ENCODE measurements at places on chromosomes 16 and 17. TPM values are rescaled to one million over a fixed set of nuclear protein-coding genes. Genes with fewer than 3 reads are reported as not detected.

- no peak for DNase-seq
Observed at GRCh38 chr17:35676441-35676840, 55.0 kb upstream of the RASL10B start.

The SP6 gene
- polyA plus RNA-seq = 0.22 TPM

DNA sequence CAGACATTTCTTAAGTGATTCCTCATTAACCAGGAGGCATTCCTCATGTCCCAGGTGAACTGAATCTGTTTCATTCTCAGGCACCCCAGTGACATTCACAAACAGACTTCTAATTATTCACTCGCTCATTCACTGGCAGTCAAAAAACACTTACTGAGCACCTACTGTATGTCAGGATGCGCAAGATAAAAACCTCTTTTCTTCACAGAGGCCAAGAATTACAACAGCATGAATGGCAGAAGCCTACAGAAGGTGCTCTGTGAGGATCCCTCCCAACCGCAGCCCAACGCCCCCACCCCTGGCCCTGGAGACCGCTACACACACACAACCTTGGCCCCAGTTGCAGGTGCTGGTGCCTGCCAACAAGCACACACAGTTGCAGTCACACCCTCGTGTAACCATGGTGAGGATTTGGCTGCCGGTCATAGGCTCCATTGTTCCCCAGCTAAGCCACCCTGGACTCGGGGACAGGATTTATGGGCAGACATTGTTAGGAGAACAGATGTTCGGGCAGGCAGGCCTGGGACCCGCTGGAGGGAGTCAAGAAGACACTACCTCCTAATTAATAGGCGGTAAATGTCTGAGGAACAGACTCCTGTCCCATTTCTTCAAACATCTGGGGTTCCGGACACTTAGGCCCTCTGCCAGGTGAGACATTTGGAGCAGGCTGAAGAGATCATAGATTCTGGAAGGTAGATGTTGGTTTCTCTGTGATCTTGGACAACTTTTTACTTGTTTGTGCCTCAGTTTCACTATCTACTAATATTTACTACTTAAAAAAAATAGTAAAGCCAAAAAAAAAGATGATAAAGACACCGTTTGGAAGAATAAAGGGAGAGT is 43.2 kb downstream of the CUEDC1 start:
- peak; percentile 92 for DNase-seq

The SPATA22 gene
- 0.37 TPM for polyA plus RNA-seq

The PPY gene
- polyA plus RNA-seq = not detected

DNA sequence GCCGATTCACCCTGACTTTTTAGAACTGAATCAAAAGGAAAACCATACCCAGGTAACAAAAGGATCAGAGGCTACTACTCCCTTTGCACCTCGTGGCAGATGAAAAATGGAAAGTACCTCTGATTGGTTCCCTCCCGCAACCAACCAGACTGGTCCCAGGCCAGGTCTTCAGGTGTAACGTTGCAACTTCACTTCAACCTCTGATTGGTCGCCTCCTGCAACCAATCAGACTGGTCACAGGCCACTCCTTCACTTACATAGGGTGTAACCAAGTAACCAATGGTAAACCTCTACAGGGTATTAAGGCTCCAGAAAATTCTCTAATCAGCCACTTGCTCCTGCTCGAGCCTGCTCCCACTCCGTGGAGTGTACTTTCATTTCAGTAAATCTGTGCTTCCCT is 89.4 kb downstream of the ADCY9 start:
- DNase-seq = no peak

The IL21R gene
- polyA plus RNA-seq = 0.07 TPM

The CMTM2 gene
- polyA plus RNA-seq = not detected

The ENKD1 gene
- 24.5 TPM for polyA plus RNA-seq

The TP53TG3 gene
- polyA plus RNA-seq = not detected

GRCh38 chr17:50663812-50664374 is 29.2 kb downstream of the ABCC3 start:
- DNase-seq = no peak

DNA sequence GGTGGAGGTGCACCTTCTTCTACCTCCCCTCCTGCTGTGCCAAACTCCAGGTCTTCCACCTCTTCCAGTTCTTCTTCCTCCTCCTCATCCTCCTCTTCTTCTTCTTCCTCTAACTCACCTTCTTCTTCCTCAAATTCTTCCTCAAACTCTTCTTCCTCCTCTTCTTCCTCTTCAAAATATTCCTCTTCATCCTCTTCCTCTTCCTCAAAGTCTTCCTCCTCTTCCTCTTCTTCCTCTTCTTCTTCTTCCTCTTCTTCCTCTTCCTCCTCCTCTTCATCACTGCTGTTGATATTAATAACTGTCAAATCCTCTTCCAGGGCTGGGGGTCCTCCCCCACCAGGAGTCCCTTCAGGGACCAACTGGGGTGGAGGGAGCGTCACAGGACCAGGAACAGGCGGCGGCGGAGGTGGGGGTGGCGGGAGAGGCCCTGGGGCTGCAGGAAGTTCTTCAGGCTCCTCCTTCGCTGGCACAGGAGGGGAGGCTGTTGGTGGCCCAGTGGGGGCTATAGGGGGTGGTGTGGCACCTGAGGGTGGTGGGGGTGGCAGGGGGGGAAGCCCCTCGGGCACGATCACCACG is 30.7 kb upstream of the ALOX15 start:
- DNase-seq = no peak

DNA sequence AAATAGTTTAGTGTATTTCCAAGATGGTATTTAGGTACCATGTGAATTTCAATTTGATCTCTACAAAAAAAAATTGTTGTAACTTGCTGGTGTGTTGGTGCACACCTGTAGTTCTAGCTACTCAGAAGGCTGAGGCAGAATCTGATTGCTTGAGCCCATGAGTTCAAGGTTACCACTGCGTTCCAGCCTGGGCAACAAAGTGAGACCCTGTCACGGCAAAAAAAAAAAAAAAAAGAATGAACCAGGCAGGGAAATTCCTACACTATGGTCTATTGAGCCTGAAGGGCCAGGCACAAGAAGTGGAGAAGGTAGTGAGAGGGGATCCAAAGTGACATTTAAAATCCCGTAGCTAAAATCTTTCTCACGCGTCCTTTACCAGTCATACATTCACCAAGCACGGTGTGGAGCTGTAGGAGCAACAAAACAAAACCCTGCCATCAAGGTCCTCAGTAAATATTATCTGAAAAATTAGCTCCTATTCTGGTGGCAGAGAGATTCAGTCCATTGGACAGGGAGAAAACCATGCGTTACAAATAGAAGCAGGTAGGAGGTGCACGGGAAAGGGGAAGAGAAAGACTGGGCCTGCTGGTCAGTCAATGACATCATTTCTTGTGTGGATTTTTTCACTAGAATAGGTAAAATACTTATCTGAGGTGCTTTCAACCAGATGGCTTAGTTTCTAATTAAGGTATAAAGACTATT is 27.3 kb downstream of the TXNDC11 start:
- no peak for DNase-seq

DNA sequence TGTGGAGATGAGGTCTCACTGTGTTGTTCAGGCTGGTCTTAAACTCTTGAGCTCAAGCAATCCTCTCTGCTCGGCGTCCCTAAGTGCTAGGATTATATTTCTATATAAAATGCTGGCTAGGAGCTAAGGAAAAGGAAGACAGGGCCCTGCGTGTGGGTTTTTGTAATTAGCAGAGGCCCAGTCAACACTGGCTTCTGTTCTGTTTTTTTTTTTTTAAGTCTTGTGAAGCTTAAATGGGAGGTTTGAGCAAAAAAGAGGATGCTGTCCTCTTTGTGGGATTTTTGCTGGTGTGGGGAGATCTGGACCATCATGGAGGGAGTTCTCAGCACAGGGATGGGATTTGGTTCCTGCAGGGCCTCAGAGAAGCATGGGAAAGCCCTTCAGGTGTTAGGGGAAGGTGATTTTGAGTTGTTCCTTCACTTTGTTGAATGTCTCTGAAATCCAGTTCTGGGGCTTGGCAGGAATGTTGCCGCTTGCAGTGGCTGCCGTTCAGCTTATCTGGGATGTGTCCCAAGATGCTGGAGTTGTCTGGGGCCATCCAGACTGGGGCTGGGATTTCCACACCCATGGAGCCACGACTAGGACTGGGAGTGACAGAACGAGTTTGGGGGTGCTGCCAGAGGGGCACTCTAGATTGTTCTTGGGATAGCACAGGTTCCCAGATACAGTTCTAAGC is 4.2 kb downstream of the PYCARD start:
- DNase-seq = no peak

DNA sequence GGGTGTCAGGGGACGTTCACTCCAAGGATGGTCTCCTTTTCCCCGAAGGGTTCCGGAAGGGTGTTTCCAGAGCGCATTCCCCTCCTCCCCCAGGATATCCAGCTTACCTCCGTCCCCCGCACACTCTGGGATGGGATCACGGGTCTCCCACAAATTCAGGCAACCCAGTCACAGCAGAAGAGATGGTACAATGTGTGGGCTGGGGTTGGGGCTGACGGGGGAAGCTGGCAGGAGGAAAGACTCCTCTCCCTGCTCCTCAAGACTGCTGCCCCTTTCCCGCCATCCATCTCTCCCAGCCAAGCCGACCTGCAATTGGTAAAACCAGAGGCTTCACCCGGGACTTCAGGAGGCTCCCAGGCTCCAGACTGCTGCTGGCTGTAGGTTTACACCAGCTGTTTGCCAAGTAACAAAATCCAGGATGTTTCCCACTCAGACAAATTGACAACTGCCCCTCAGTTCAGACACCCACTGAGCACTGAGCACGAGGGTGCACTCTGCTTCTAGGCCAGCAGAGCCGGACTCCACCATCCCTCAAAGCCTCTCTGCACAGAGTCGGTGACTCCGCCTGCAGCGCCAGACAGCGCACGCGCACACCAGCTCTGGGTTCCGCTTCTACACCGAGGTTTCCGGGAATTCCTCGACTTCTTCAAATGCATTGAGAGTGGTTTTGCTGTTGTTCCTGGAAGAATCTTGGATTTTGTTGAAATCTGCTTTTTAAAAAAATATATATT is 37.7 kb downstream of the ASPA start:
- no peak for DNase-seq

The MYH1 gene
- polyA plus RNA-seq = 0.03 TPM

The NOD2 gene
- polyA plus RNA-seq = 0.36 TPM

All from heart right ventricle (tissue), 16 donors.